ENCODE measurements at places on chromosomes 2 and 18.
A peak's percentile ranks its signal among the peaks of the same experiment; 100 is the strongest.

- no peak for DNase-seq
Measured at GRCh38 chr18:58335223-58335622, 291.2 kb downstream of the NEDD4L start.

DNA sequence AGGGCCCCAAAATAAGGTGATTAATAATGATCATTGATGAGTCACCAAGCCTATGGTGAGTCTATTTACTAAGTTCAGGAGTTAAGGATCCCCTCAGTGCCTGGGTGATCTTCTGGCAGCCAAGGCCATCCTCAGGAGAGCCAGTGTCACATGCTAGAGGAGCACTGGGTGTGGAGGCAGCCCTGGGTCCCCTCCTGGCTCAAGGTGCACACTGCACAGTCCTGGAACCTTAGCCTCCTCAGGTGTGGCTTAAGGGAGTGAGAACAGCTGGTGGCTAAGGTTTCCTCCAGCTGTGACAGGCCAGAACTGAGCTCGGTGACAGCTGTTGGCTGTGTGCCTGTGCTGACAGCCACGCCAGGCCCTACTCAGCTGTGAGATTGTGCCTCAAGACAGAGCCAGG is 52.1 kb upstream of the ACAA2 start:
- no peak for DNase-seq

DNA sequence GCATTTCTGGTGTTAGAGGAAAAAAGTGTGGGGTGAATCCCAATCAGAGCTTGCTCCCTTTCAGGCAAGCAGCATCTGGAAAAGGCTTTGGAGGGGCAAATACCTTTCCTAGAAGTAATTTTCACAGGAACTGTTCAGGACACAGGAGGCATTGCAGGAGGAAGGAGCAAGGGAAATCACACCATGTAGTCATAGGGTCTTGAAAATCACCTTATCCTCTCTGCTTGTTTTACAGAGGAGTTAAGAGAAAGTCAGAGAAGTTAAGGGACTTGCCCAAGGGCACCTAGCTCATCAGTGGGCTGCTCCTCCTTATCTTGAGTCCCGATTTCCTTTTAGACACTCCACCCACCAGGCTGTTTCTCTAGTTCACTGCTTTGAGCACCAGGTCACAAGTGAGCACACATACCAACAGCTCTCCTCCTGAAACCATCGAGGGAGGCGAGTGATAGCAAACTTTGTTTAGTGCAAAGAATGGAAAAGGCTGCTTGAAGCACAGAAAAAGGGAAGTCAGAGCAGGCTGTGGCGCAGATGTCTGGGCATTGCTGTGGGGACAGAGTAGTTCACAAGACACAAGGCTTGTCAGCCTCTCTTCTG is 89.2 kb upstream of the CXCR4 start:
- DNase-seq = no peak

GRCh38 chr2:205712508-205712907 is 30.2 kb downstream of the NRP2 start:
- DNase-seq = peak; percentile 7

- no peak for DNase-seq
Measured at GRCh38 chr2:154375579-154375931, 322.9 kb upstream of the KCNJ3 start.

DNA sequence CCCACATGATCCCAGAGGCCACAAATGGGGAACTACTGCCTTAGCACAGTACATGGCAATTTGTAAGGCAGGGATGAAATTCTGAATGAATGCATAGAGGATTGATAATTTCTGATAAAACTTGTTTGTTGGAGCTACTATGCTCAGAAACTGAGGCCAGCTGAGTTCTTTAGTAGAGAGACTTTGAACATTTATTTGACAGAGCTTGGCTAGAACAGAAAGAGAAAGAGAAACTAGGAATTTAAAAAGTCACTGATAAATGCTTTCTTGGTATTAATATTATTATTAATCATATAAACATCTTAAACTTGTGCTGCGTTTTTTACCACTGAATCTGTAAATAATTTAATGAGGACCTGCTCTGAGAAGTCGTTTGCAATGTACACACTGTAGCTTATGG is 923.7 kb upstream of the CNTNAP5 start:
- DNase-seq = no peak

GRCh38 chr2:11945139-11946126 is 199.0 kb downstream of the LPIN1 start:
- no peak for DNase-seq

GRCh38 chr2:117952701-117953100 is 61.2 kb downstream of the CCDC93 start:
- DNase-seq = no peak

DNA sequence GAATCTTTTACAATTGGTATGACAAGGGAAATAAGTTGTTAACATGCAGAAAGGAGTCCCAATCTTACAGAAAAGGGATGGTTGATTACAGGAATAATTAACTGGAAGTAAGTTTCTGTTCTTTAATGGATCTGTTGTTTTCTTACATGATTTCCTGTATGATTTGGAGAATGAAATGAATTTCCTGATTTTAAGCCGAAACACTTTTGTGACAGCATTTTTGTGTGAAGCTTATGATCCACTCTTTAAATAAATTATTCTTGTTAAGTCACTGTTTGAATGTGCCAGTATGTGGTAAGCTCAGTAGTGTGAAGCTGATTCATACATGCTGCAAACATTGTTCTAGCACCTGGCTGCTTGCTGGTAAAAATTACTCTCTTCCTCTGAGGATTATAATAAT is 516.2 kb downstream of the DCDC2C start:
- DNase-seq = no peak

DNA sequence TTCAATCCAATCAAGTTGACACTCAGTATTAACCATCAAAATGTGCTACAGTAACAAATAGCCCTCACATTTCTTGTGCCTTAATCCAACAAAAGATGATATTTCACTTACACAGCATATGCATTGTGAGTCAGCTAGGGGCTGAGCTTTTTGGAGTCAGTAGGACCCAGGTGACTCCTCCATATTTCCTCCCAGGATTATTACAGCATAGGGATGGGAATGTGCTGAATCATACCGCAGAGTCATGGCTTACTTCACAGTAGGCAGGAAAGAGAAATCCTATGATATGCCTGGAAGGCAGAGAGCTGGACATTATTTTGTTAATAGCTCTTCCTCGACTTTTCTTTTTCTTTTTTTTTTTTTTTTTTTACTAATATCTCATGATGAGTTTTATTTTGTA is 153.3 kb downstream of the TMEM182 start:
- no peak for DNase-seq

- DNase-seq = no peak
Measured at GRCh38 chr2:224982910-224983711, 59.2 kb downstream of the DOCK10 start.

GRCh38 chr2:133652398-133652797 is 84.1 kb upstream of the NCKAP5 start:
- DNase-seq = no peak

- DNase-seq = no peak
Measured at GRCh38 chr2:65067806-65068553, 11.8 kb downstream of the CEP68 start.

GRCh38 chr18:46290440-46291020 is 186.3 kb downstream of the HAUS1 start:
- DNase-seq = no peak

DNA sequence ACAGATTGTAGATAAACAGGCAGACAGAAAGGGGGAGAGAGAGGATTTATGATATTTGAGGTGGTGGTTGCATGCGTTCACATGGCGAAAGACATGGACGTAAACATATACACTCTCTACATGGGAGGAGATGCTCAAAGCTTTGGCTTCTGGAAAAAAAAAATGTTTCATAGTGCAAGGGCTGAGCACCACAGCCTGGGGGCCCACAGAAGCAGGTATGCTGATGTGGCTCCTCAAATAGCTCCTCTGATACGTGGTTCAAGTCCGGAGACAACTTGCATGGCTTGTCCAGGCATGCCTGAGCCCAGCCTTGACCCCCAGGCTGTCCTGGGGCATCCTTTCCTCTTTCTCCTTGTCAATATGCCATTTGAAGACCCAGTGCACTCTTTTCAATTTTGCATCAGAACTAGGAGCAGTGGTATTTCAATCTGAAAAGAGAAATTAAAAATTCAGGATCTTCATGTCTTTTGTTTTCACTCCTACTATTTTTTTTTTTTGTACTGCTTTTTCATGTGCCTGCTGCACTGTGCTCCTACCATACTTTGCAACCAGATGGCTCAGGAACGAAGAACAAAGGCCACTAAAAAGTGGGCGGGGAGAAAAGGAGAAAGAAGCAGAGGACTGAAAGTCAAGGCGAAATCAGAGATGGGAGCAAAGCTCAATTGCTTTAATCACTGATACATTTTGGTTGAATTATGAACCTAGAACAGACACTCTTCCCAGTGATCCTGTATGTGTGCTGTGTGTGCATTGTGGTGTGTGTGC is 495.7 kb upstream of the TCF4 start:
- no peak for DNase-seq

- DNase-seq = no peak
Measured at GRCh38 chr2:196427986-196428634, 211.4 kb upstream of the CCDC150 start.

GRCh38 chr2:34403512-34403911 is 804.4 kb upstream of the FAM98A start:
- no peak for DNase-seq

DNA sequence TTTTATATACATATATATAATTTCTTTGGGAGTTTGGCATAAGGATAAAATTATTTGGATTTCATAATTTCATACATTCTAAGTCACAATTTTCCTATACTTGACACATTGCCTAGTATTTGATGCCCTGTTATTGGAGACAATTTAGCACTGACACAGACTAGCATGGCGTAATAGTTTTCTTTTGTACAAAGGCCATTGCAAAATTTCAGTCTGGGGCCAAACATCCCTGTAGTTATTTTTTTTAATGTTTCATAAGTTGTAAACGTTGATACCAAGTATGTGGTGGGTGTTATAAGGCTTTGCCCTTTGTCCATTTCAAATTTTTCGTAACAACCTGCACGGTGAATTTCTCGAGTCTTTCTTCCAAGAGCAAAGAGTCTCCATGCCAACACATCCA is 95.7 kb upstream of the NRP2 start:
- DNase-seq = no peak

DNA sequence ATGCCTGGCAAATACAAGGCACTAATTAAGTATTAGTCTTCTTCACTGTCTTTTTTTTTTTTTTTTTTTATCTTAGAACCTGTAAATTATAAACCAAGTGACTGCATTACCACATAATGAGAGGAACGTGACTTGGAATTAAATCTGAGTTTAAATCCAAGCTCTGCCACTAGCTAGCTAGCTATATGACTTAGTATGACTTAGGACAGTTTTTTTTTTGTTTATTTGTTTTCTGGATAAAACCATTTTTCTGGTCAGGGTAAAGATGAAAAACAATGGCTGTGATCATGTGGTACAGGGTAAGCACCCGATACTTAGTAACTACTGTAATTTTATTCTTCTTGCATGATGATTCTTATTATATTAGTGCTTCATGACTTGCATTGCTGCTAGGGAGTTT is 191.8 kb upstream of the LRRTM1 start:
- DNase-seq = no peak
